ENCODE measurements at places on chromosomes 7 and 10.

- no peak for DNase-seq
Measured at GRCh38 chr10:104445359-104445758, 91.7 kb downstream of the CFAP58 start.

DNA sequence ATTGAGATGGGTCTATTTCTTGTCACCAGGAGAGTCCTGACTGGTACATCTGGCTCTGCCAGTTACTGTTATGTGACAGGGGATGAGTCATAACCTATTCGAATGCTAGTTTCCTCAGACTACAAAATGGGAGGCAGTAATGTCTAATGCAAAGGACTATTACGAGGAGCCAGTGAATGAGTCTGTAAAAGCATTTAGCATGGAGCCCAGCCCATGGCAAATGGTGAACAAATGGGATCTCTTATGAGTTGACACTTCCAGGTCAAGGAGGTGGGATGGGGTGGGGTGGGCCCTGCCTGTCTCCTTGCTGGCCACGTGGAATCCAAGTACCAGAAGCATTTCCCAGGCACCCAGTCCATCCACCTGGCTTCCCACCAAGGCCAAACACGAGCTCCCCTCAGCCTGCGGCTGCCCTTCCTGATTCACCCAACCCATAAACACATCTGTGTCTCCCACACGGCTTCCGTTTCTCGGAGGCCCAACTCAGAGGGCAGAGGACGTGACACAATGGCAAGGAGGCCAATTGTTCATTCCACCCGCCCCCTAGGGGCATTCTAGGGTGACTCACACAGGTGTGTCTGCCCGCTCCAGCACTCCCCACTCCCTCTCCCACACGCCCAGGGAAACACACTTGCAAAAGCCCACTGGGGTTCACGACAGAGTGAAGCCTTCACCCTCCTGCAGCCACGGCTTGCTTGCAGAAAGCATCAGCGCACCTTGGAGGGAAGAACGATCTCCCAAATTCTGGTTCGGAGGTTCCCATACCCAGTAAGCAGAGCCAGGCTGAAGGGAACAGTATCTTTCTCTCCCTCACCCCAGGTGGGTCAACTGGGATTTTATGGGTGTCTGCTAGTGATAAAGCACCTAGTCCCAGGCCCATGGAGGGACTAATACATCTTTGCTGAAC is 109.8 kb downstream of the SH3PXD2A start:
- no peak for DNase-seq

- no peak for DNase-seq
Measured at GRCh38 chr10:79310911-79311573, 36.2 kb upstream of the PPIF start.

DNA sequence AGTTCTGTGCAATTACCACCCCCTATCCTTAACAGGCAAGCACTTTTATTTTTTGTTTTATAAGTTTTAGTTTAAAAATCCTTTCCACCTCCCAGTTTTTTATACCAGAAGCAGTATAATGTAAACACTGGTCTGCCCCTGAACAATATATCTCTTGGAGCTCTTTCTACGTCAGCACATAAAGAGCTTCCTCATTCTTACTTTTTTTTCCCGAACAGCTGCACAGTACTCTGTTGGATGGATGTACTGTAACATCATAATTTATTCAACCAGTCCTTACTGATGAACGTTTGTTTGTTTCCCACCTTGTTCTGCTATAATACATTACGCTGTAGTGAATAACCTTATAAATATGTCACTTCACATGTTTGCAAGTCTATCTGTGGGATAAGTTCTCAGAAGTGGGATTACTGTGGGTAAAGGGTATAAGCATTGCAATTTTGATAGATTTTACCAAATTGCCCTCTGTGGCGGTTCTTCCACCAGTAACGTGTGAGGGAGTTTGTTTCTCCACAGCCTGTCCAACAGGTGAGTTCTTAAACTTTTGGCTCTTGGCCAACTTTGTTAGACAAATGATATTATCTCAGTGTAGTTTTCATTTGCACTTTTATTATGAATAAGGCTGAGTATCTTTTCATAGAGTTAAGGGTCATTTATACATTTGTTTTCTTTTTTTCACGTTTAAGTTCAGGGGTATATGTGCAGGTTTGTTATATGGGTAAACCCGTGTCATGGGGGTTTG is 32.8 kb downstream of the ADRA2A start:
- DNase-seq: no peak

GRCh38 chr10:49080071-49080470 is 35.3 kb downstream of the VSTM4 start:
- no peak for DNase-seq

GRCh38 chr7:22269963-22270362 is 87.0 kb downstream of the RAPGEF5 start:
- DNase-seq: no peak

All from D721Med (cell line).